Renal cortical epithelial cell (primary cell): ENCODE measurements at places on chromosomes 12 and 14. TPM values are rescaled to one million over a fixed set of nuclear protein-coding genes. Genes with fewer than 3 reads are reported as not detected.

DNA sequence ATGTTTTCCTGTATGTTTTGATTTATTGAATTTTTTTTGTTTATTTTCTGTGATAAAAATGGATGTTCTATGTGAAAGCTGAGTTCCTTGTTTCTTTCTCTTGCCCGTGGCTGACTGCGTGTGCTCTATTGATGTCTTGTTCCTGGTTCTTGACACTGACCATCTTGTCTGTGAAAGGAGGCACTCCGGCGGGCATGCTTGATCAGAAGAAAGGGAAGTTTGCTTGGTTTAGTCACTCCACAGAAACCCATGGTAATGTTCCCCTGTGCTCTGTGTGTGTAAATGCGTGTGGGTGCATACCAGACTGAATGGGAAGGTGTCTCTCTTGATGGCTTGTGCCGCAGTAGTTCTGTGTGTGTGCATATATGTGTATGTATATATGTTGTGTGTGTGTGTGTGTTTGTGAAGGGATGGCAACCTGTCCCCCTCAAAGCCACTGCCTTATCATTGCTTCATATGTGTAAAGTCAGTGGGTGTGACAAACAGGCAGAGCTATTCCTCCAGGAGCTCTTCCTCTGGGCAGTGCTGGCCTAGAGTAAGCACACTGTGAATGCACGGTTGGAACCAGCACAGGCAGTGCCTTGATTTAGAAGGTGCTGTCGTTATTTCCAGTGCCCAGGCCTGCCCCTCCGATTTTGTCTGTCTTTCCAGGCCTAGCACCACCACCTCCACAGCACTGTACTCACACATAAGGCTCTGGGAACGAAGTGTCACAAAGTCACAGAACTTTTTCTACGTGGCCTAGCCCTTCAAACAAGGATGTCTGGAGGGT lies 247.3 kb upstream of the FKBP4 start:
- DNase-seq: no peak

Gene LIN7A
- 3.3 and 11.2 TPM in 2 replicates for total RNA-seq

DNA sequence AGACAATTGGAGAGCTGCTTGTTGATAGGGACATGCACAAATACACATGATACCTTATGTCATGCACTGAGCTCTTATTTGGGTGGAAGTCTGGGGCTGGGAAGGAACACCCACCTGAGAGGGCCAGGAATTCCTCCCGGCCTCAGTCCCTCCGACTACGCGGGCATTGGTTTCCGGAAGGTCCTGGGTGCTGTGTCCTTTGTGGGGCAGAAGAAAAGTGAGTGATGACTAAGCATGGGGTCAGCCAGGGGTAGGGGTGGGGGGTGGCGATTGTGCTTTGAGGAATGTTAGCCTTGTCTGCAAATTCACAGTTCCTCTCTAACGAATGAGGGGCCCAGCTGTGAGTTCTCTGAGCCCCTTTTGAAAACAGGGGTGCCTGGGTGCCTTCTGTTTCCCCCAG lies 798 bp downstream of the CELA1 start:
- peak; percentile 18 for DNase-seq

- no peak for DNase-seq
Observed at GRCh38 chr12:39867631-39868327, 238.1 kb downstream of the SLC2A13 start.

Gene CLEC1A
- total RNA-seq: not detected in 2 replicates

- peak; percentile 13 for DNase-seq
Observed at GRCh38 chr12:117450209-117450608, 88.8 kb upstream of the NOS1 start.

DNA sequence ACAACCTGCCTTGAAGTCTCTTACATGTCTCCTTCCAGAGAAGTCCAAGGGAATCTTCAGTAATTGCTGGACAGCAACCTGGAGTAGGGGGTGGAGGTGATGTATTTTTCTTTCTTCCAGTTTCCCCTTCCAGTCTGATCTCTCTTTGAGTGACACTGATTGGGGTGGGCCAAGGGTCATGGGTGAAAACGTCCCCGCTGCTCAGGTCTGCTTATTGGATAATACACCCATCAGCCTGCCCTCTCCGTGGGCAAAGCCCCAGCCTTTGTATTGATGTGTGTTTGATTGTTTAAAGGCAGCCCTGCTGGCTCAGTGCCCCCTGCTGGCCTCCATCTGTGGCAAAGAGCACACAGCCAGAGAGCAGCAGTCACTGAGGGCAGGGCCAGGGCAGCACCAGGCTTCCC lies 35.7 kb upstream of the ATP2A2 start:
- DNase-seq: no peak

DNA sequence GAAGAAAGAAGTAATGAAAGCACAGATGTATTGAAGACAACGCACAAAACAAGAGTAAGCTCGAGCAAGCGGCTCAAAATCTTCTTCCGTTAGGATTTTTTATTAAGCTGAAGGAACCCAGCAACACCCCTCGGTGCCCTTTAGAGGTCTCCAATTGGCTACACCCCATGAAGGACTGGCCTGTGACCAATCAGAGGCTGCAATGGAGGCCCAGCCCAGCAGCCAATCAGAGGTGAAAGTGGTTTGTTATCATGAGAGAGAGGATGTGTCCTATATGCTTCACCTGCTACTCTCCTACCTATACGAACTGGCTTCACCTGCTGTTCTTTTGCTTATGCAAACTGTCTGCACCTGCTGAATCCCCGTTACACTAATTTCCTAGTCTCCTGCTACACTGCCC lies 358.8 kb downstream of the C12orf50 start:
- no peak for DNase-seq

- no peak for DNase-seq
Observed at GRCh38 chr12:31260840-31261239, 65.1 kb downstream of the SINHCAF start.

DNA sequence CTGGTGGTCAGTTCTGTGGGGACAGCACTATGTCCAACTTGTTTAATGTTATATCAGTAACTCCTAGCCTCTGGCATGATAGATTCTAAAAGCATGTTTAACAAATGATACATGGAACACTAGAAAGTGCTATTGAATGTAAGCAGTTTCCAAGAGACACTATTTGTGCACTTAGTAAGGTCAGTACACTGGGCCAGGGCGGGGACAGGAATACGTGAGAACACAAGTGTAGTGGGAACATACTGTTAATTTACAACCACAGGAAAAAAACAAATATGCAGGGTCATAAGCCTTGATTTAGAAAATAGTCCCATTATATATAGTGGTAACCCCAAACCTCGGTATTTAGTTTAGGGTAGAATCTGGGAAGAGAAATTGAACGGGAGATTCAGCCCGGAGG lies 88.9 kb upstream of the SLC38A2 start:
- peak; percentile 77 for DNase-seq

DNA sequence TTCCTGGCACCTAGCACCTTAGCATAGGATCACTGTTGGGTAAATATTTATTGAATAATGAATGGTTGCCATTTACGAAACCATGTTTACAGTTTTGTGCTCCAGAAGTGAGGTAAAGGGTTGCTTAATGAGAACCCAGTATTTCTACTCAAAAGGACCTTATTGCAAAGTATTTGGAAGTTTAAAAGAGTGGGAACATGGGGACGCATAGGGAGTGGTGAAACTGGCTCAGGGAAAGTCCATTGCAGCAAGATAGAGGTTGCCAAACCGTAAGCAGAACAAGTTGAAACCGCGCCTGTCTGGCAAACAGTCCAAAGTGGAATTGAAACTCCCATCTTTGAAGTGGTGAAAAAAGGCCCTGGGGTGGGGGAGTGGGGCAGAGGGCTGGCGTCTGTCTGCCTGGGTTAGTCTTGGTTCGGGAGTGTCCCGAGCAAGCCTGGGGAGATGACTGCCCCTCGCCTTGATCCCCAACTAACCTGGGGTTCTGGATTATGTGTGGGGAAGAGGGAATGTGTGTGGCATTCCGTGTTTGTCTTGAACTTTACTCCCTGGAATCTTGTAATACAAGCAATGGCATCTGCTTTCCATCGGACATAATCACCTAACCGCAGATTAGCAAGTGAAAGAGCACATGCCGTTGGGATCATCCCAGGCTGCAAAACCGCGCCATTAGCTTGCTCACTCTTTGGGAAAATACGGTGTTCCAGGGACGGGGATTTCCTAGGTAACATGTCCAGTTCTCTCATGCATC lies 7.2 kb downstream of the ALDH2 start:
- DNase-seq: peak; percentile 98

GRCh38 chr14:38910092-38910491 lies 192.9 kb downstream of the SEC23A start:
- DNase-seq: no peak

GRCh38 chr12:104306943-104307654 lies 3.6 kb downstream of the EID3 start:
- no peak for DNase-seq

DNA sequence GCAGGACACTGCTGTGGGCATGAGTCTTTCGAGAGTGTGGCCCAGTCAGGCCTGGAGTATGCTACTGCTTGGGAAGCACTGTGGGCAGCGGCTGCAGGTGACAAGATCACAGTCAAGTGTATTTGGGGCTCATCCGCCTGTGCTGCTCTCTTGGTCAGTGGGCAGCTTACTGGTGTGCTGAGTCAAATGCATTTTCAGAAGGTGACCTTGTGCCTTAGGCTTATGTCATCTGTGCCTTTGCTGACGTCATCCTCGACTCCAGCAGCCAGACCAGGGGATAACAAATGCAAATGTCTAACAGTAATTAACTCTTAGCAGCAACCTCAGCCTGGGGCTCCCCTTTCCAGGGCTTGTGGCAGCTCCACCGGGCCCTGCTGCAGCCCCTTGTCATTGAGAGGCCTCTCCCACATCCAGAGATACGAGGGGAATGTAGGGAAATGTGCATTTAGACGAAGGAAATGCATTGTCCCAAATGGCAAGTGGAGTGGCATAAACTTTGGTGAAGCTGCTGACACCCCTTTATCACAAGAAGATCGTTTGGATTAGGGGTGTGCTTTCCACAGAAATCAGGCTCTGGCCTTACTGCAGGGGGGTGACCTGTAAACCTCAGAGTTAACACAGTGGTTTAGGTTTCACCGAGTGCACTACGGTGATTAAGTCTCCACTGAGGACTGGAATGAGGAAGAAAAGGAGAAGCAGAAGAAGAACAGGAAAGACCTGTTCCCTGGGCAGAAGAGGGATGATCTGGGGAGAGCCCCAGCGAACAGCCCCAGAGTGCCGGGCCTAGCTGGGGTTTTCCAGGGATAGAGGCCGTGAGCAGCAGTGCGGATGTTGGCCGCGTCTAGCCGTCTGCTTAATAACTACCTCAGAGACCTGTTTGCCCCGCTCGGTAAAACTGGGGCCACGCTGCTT lies 39.7 kb downstream of the PSMA6 start:
- peak; percentile 84 for DNase-seq

- peak; percentile 61 for DNase-seq
Observed at GRCh38 chr14:31024577-31025366, 677 bp upstream of the AP4S1 start.

Gene AKAP5
- total RNA-seq: 4.7 and 16.3 TPM in 2 replicates

DNA sequence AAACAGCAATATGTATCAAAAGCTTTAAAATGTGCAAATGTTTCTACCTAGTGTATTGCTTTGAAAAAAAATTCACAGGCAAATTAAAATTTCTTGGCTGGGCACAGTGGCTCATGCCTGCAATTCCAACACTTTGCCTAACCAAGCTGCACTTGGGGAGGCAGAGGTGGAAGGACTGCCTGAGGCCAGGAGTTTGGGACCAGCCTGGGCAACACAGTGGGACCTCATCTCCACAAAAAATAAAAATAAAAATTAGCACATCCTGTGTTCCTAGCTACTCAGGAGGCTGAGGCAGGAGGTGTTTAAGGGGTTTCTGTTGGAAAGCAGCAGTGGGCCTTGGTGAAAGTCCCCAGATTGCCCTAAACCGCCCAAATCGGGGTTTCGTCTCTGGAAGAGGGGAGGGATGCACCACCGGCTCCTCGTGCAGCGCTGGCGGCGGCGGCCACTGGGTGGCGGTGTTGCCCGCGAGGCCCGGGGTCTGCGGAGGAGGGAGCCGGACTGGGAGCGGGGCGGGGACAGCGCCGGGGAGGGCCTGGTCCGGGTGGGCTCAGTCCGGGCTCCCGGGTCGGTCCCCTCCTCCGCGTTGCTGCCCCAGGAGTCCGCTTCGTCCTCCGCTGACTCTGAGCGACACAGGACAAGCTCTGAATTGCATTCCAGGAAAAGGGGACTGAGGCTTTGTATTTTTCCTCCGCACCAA lies 265.6 kb downstream of the AACS start:
- DNase-seq: no peak

DNA sequence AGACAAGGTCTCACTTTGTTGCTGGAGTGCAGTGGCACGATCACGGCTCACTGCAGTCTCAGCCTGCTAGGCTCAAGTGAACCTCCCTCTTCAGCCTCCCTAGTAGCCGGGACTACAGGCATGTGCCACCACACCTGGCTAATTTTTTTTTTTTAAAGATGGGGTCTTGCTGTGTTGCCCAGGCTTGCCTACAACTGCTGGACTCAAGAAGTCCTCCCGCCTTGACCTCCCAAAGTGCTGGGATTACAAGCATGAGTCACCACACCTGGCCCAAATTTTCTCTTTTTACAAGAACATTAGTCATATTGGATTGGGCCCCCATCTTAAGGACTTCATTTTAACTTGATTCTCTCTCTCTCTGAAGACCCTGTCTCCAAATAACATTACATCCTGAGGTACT lies 7.0 kb upstream of the HECTD4 start:
- no peak for DNase-seq

Gene SYNDIG1L
- total RNA-seq: not detected in 2 replicates

DNA sequence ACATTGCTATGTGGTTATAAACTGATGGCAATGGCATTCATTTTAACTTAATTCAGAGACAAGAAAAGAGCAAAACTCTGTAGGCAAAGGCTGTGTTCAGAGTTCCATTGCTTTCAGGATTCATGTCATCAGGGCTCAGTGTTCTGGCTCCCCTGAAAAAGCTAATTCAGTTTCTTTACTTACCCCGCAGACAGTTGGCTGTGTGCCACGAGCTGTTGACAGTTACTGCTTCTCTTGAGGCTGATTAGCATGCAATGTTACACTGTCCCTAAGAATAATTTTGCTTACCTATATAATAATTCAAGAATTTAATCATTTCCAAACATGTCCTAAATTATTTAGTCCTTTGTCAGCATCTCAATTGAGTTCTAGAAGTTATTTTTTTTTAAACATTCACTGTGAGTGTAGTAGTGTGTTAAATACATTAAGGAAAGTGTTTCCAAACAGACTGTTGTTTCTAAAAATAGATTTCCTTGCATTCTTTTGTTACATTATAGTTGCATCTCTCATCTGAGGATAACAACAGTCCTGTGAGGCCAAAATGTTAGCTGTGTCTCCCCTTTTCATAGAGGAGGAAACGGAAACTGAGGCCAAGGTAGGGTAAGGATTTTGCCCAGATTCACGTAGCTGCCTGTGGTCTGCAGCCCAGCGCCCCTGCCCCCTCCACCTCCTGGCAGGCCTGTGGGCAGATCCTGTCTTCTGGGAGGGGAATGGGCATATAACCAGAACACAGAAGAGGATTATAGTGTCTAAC lies 98.6 kb downstream of the PELI2 start:
- DNase-seq: peak; percentile 32

DNA sequence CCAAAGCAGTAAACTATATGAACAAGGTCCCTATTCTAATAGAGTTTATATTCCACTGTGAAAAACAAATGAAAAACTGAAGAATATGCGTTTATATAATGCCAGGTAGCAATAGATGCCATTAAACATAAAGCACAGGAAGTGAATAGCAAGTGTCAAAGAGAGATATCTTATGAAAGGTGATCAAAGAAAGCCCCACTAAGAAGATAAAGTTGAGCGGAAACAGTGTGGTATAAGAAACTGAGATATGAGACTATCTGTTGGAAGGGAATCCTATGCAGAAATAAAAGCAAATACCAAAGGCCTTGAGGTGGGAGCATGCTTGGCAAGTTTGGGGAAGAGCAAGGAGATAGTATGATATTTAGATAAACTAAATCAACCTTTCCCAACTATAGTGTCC lies 123.1 kb upstream of the FAR2 start:
- DNase-seq: no peak

GRCh38 chr14:24894583-24895242 lies 155.2 kb downstream of the STXBP6 start:
- no peak for DNase-seq

- no peak for DNase-seq
Observed at GRCh38 chr12:132597333-132598316, 12.8 kb downstream of the LRCOL1 start.
